Activated naive CD8-positive, alpha-beta T cell treated with anti-CD3 and anti-CD28 coated beads for 36 hours (primary cell): ENCODE measurements at places on chromosomes 4 and X.
A peak's percentile ranks its signal among the peaks of the same experiment; 100 is the strongest.

- peak; percentile 91 for DNase-seq
These were observed 90.0 kb upstream of the DRD5 start for GRCh38 chr4:9691238-9692065.

DNA sequence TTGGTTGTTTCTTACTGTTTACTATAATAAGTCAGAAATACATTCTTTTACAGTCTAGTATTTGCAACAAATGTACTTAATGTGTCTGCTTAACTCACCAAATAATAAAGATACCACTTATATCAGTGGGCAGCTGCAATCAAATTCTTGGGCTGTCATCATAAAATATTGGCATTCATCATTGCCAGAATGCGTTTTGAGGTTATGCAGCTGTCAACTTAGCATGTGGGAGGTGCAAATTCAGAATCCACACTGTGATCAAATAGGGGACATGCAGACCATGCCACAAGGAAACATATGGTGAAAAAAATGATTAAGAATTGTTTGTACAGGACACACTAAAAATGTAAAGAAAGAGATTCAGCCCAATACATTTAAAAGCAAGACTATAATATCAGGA is 86.5 kb downstream of the HCCS start:
- DNase-seq = no peak

DNA sequence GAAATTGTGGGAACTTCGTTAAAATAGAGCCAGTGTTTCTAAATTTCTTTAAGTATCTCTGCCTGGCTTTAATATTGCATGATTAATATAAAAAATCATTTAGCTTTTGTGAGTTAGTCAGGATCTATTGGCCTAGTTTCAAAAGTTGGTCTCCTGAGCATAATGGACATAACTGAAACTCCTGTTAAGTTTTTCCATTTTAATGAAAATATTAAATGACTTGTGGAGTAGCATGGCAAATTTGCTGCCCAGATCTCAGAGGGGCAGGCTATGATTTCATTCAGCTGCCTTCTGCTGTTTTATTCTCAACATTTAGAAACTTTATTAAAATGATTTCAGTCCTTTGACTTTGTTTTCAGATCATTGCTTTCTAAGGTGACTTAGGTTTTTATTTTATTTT is 962.9 kb upstream of the GRID2 start:
- no peak for DNase-seq

GRCh38 chr4:15779809-15780208 is 1.7 kb downstream of the CD38 start:
- no peak for DNase-seq

DNA sequence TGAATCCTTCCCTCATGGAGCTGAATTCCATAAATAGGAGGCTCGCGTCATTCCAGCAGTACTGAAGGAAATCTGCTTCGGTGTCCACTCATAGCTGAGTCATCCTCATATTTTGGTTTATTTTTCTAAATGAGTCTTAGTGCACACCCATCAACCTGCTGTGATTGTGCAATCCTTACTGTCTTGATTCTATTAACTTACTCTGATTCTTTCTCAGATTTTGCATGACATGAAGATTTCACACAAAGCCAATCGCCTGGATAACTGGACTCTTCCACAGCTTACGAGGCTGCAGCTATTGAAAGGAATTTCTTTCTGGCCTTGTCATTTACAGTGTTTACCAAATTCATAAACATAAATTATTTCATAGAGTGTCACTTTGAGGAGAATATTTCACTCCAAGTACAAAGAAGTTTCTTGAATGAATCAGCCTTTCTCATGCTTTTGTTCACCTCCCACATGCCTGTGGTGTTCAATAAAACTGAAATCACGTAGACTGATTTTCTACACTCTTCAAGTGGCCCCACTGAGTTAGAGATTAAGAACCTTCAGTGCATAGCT is 207.6 kb upstream of the SLITRK2 start:
- DNase-seq = no peak

- DNase-seq = no peak
These were observed 7.8 kb upstream of the ZBTB33 start for GRCh38 chrX:120242813-120243212.

DNA sequence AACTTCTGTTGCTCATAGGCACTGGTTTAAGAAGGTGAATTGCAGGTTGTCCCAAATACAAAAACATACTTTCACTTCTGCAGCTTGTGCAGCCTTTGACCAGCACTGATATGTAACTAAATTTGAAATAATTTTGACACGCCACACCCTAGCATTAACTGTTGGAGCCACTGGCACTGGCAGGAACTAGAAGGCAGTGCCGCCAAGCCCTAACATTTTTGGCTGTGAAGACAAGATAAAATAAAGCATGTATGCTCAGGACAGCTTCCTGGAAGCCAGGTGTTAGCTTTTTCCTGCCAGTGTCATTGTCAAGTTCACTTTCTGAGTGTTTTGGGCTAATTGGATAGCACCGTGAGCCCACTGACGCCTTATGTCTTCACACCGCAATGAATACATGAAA is 65.3 kb upstream of the FBXW7 start:
- no peak for DNase-seq

- DNase-seq = no peak
These were observed 72.3 kb downstream of the TMEM47 start for GRCh38 chrX:34584781-34585180.

GRCh38 chr4:83025563-83025962 is 9.4 kb upstream of the COPS4 start:
- DNase-seq = no peak

DNA sequence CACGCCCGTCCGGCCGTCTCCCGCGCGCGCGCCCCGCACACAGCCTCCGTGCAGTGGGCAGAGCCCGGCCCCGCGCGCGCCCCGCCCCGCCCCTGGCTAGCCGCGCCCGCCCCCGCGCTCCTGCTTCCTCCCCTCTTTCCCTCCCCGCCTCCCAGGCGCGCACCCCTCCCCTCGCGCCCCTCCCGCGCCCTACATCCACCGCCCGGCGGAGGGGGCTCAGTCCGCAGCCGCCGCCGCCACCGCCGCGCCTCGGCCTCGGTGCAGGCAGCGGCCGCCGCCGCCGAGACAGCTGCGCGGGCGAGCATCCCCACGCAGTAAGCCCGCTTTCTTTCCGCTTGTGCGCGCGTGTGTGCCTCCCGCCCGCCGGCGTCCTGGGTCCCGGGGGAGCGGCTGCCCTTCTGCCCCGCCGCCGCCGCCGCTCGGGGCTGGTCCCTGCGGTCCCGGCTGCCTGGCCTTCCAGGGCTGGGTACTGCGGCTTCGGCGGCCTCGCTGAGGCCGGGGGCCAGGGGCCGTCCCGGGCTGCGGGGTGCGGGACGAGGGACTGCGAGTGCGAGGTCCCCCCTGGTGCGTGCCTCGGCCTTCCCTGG is at the start of gene FHL1:
TSS of gene FHL1 (plus strand) at position 219 of the 587 bp plus-strand sequence.
- DNase-seq = peak; percentile 52

DNA sequence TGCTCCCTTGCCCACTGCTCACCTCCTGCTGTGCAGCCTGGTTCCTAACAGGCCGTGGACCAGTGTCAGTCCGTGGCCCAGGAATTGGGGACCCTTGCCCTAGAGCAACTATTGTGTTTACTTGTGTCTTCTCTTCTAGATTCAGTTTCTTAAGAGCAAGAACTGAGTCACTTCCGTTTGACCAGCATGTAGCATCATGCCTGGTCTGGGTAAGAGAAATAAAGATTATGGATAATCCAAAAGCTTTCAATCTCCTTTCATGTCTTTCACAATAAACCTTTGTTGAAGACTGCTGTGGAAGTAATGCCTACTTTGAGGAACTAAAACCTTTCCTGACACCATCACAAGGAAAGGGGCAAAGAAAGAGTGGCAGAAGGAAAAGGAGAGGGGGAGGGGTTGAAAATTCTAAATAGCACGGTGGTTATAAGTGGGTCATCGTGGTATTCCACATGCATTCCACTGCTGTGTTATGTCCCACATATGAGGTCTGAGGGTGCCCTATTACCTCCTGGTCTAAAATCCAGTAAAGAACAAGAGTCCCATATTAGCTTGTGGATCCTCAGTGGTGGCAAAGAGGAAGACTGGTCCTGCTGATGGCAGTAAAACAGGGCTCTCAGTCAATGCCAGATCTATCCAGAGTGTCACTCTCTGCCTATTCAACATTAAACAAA is 133.4 kb downstream of the RASL11B start:
- no peak for DNase-seq

GRCh38 chr4:140237616-140238350 is 83.8 kb upstream of the MAML3 start:
- no peak for DNase-seq

GRCh38 chr4:80252427-80252826 is 14.0 kb upstream of the FGF5 start:
- no peak for DNase-seq

DNA sequence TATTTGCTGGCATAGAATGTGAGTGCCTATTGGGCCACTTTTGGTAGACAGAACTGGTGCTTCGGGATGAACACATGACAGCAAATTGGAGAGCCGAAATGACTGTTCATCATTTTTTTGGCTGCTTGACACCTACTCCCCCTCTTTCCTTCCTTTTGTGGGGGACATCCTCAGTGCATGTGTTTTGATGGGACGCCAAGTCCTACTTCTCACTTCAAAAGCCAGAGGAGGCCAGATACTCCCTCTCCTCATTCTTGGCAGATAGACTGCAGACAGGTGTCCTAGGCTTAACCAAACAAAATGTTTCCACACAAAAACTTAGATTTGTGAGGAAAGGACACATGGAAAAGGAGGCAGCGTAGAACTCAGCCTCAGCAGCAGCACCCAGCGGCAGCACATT is 62.4 kb downstream of the DCHS2 start:
- DNase-seq = no peak

DNA sequence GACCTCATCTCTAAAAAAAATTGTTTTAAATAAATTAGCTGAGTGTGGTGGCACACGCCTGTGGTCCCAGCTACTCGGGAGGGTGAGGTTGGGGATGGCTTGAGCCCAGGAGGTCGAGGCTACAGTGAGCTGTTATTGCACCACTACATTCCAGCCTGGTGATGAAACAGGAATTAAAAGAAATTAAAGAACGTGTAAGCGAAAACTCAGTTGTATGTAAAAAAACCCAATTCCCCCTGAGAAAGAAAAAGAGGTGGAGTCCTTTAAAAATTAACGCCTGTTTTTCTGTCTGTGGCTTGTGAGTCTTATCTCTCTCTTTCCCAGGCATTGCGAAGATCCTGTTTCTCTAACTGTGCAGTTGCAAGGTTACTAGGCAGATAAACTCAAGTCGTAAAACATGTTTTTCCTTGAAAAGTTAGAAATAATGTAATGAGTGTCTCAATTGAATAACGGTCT is 22.1 kb downstream of the EPGN start:
- DNase-seq = no peak
